ENCODE measurements at places on chromosomes 7 and 10.

DNA sequence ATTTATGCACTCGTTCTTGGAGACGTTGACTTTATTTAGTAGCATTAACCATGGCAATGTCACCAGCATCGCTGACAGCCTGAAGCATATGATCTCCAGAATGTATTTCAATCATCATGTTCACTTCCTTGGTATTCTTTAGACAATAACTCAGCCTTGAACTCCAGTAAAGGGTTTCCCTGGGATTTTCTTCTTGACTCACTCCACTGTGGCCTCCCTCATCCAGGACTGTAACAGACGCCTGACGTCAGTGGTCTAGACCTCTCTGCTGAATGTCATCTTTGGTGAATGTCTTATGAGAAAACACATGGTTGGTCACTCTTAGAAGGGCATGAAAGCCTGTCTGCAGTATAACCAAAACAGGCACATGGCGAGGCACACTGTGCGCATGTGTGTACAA lies 64.4 kb downstream of the EGFR start:
- DNase-seq: no peak

DNA sequence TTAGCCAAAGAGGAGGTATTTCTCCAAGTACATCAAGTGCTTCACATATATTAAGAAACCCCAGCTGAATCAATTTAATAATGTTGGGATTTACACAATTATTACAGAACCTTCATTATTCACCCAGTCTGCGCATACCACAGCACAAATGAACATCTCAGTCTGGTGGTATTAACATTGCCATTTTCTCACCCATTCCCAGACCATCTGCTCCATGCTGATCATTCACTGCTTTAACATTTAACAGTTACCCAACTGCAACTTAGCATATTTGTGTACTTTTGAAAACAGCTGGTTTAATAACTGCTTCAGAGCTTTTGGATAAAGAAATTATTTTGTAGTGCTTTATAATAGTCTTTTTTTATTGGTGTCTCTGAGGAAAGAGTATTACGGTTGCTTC lies 1072.1 kb downstream of the NXPH1 start:
- no peak for DNase-seq

DNA sequence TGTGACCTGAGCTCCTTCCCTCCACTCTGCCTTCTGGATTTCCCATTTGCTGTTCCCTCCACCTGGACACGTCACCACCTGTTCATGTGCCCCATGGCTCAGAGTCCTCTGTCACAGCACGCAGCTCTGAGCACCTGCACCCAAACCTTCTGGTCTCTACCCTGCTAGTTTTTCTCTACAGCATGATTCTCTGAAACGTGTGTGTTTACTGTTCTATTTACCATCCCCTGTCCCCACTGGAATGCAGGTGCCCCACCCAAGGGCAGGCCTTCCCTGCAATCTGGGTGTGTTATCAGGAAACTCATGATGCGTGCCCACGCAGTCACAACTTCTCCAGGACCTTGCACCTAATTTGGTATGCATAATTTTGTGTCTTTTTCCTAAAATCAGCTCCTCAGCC lies 284.4 kb upstream of the IGFBP3 start:
- DNase-seq: no peak

DNA sequence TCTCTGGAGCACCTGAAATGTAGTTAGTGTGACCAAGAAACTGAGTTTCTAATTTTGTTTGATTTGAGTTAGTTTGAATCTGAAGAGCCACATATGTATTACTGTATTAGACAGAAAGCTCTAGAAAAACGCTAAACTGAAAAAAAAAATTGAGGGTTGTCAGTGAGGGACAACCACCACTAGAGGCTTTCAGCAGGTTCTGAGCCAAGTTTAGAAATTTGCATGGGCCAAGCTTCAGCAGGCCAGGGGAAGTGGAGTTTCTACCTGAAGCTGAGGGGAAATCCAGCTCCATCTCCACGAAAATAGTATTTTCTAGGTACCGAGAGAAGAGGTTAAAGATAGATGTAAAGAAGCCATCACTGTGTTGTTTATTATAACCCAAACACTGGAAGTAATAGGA lies 77.9 kb upstream of the PLXNA4 start:
- no peak for DNase-seq

DNA sequence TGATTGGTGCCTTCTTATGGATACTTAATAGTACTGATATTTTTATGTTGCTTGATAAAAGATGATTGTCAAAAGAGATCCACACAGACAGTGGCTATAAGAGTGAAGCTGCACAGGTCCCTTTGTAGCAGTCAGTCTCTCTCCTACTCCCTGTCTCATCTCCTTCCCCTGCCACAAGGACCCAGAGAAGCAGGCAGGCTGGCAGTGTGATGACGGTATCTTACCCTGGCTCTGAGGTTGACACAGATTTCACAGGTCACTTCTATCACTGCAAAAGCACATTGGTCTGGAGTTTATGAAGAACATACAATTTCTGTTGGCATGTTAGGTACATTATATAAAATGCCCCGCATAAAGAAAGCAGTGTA lies 64.4 kb upstream of the AHR start:
- peak; percentile 34 for DNase-seq

DNA sequence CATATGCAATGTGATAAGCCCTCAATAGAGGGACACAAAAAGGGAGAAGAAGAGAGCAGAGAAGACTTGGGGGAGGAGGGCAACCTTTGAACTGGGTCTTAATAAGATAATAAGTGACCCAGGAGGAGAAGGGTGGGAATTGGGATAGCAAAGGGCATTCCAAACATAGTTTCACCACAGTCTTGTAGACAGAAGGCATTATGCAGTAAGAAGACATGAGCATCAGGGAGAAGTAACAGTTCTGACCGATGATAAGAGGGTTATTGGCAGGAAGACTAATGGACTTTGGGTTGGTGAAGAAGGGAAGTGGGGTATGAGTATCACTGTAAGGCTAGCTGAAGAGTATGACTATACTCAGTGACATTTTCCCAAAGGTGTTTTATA lies 63.6 kb downstream of the TES start:
- no peak for DNase-seq

- DNase-seq: no peak
These were observed 2.7 kb downstream of the IGFBP1 start for GRCh38 chr7:45890902-45891461.

- DNase-seq: no peak
These were observed 13.7 kb upstream of the LAMB4 start for GRCh38 chr7:108143658-108144420.

- no peak for DNase-seq
These were observed 9.9 kb downstream of the PHTF2 start for GRCh38 chr7:77808517-77808916.

DNA sequence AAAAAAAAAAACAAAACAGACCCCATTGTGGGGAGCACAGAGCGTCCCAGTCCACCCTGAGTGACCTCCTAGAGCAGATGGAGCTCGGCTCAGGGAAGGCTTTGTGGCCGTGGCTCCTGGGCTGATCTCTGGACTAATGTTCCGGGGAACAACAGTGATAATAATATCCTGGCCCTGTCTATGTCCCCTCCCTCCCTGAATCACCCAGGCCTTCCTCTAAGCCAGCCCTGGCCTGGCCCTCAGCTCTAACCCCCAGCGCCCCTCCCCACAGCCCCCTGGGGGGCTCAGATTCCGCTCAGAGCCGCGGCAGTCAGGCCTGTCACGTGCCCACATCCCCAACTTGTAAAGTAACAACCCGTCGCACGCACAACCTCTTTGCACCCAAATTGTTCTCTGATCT lies 48.3 kb downstream of the MICALL2 start:
- no peak for DNase-seq
